ENCODE measurements at places on chromosomes 4 and X. TPM values are rescaled to one million over a fixed set of nuclear protein-coding genes. Genes with fewer than 3 reads are reported as not detected.

Gene PIGA
- total RNA-seq: 5.7 TPM

Gene PASD1
- not detected for total RNA-seq

Gene BTC
- 0.40 TPM for total RNA-seq

Gene DUX4
- total RNA-seq: not detected

Gene SRPK3
- total RNA-seq: 30.9 TPM

Gene C1QTNF7
- total RNA-seq: 1.6 TPM

Gene ASMT
- total RNA-seq: not detected

Gene TMEM154
- total RNA-seq: 1.2 TPM

Gene POU4F2
- total RNA-seq: not detected

Gene ZMAT1
- total RNA-seq: 5.7 TPM

DNA sequence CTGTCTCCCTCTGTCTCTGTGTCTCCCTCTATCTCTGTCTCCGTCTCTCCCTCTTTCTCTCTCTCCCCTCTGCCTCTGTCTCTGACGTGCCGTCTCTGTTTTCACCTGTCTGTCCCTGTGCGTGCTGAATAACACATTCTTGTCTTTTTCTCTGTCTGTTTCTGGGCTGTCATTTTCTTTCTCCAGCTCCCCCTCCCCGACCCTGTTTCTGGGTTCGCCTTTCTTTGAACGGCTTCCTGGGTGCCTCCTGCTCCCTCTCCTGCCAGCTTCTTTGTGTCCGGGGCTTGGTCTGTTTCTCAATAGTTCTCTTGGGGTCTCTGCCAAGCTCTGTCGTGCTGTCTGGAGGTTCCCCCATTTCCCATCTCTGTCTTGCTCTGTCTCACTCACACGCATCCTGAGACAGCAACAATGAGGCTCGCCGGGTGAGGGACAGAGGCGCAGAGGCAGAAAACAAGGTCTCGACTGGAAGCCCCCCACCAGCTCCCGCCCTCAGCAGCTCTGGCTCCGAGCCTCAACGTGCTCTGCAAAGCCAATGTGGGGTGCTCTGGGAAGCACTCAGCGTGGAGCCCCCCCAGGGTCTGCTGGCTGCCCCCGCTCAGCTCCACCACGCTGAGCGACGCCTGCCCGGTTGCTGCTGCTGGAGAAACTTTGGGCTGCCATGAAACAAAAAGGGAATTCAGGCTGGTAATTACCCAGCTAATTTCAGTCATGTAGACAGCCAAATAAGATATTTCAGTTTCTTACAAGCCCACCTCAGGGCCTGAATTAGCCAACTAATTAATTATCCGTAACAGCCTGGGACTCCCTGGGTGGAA lies 3.4 kb downstream of the CPLX1 start:
- no peak for DNase-seq

DNA sequence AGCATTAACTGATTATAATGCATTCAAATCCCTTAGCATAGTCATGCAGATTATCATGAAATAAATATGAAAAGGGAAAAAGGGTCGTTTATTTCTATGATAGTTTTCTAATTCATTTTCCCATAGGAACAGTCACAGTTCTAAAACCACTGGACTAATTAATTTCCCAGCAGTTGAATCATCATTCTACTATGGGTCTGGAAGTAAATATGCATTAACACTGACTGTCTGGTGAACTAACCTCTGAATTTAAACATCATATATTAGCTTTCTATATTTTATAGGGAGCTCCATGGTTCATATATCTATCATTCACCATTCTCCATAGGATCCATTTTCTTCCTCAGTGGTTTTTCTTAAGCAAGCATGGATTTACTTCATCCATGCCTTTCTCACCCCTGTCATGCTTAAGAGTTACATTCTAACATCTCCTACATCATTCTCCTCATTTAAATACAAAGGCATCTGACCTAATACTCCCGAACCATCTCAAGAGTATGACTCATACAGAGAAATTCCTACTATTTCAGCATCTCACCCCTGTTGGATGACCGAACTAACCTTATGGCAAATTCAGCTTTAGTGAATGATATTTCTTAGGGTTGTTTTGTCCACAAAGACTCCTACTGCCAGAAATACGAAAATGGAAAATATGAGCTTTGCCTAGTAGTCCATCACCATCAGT lies 198.7 kb upstream of the ADAMTS3 start:
- no peak for DNase-seq

- no peak for DNase-seq
Observed at GRCh38 chr4:185101354-185101890, 41.6 kb upstream of the SLC25A4 start.

DNA sequence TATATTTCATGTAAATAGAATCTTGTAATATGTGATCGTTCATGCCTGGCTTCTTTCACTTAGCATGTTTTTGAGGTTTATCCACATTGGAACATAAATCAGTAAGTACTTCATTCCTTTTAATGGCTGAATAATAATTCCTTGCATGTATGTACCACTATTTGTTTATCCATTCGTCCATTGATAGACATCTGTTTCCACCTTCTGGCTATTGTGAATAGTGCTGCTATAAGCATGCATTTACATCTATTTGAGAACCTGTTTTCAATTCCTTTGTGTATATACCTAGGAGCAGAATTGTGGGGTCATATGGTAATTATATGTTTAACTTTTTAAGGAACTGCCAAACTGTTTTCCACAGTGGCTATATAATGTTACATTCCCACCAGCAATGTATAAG lies 356.7 kb upstream of the DIPK2B start:
- DNase-seq: no peak

DNA sequence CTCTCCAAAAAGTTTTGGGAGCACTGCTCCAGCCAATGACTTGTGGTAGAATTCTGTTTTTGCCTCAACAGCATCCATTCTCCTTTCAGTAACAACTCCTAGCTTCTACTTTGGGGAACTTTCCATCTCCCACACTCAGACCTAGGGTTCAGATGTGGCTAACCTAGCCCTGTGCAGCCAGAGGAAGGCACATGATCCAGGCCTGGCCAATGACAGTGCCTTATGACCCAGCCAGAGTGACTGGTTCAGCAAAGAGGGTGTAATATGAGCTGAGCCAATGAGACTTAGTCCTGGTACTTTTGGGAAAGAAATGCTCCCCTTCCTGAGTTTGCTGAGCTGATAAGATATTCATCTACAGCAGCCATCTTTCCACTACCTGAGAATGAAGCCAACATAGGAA lies 5.4 kb upstream of the USP46 start:
- no peak for DNase-seq

GRCh38 chr4:5524446-5525299 lies 183.7 kb downstream of the EVC2 start:
- DNase-seq: no peak

DNA sequence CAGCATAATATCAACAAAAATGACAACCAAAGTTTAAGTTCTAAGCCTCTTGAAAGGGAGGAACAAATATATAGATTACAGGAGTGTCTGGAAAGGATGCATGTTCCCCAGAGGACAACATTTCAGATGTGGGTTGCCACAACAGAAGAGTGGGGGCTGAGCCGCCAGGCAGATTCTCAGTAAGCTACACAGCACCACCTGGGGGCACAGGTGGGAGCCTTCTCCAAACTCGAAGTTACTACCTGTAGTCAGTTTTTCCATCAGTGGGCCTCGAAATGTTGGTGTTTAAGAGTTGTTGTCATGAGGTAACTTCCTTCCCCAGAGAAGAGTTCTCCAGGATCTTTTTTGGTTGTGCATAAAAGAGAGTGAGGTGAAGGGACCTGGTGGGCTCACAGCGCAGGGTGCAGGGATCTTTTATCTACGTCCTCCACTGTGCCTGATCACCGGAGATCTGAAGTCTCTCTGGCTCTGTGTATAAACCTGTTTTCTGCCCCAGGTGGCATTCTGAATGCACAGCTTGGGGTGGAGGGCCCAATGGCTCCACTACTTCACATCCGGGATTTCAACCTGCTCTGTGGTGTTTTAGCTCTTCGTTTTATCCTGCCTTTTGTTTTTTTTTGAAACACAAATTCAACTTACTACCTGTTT lies 58.4 kb upstream of the STS start:
- no peak for DNase-seq

DNA sequence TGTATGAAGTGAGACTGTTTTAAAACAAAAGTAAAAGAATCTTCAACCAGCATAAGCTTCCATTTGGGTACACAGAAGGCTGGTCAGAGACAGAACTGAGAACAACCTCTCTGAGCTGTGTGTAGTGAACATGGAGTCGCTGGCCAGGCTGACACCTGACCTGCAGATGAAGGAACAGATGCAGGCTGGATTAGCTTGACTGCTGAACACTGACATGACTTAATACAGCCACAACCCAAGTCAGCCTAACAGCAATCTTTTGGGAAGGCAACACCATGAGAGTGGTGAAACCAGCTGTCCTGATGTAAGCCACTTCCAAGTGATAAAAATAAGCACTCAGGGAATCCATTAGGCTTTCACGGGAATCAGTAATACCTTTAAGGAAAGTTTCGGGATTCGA lies 10.1 kb downstream of the SCARB2 start:
- no peak for DNase-seq

- no peak for DNase-seq
Observed at GRCh38 chrX:136954930-136955329, 74.4 kb upstream of the RBMX start.

GRCh38 chrX:9749146-9749692 lies 16.4 kb downstream of the GPR143 start:
- no peak for DNase-seq

DNA sequence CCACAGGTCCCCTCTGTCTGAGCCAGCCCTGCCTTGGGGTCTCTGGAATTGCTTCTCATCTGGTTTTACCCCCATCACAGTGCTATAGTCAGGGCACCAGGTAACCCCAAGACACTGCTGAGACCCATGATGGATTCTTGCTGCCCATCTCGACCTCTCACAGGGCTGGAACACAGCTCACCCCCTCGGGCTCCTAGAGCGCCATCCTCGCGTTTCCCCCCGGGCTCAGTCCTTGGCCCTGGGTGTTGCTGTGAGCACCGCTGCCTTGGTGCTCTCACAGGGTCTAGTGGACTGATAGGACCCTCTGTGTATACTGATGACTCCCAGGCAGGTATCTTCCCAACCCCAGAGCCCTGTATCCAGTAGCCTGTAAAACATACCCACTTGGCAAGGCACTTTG lies 8.8 kb downstream of the MAEA start:
- DNase-seq: no peak

DNA sequence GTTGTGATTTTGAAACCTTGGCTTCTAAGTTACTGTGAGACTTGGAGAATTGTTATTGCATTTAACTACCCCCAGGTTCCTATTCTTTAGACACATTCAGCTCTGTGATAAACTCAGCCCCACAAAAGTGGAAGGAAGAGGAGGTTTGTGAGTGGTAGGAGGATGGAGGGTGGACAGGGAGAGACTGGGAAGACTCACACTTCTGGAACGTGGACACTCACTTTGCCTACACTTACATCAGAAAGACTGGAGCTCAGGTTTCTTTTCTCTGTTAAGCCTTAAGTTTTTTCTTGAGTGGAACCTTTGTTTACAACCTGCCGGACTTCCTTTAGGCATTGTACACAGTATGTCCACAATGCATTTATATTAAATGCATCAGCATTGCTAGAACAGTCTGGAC lies 99.0 kb downstream of the AREG start:
- DNase-seq: no peak

All from right cardiac atrium (tissue), 5 donors.